Spinal cord (tissue), 10 donors: ENCODE measurements at places on chromosomes 12 and 14. TPM values are rescaled to one million over a fixed set of nuclear protein-coding genes. Genes with fewer than 3 reads are reported as not detected.

GPR65 gene
- 0.94 TPM for total RNA-seq

DAO gene
- not detected for total RNA-seq

SIX1 gene
- total RNA-seq = 44.8 TPM

IL26 gene
- not detected for total RNA-seq
